ENCODE measurements at places on chromosomes 11 and 22.

- DNase-seq: no peak
Measured at GRCh38 chr22:48242461-48242864, 1480.0 kb downstream of the TBC1D22A start.

- no peak for DNase-seq
Measured at GRCh38 chr11:21295508-21295907, 626.1 kb downstream of the NELL1 start.

GRCh38 chr11:11039208-11039965 lies 181.5 kb upstream of the ZBED5 start:
- DNase-seq: no peak

- no peak for DNase-seq
Measured at GRCh38 chr22:38566726-38567504, 3.1 kb downstream of the DMC1 start.

DNA sequence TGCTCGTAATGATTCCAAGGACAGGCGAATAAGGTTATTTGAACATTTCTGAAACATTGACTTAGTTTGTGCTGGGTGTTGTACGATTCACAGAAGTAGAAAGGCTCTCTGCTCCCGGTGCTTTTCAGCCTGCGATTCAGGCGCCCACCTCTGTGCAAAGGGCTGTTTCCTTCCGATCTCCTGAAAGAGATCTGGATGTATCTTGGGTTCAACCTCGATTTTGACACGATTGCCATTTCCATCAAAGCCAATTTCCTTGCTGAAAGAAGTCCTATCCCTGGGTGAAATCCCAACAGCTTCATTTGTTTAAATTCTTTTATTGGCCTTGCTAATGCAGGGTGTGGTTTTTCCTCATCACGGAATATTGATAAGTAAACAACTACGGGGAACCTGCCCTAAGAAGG lies 1.1 kb upstream of the ZC3H12C start:
- DNase-seq: no peak

DNA sequence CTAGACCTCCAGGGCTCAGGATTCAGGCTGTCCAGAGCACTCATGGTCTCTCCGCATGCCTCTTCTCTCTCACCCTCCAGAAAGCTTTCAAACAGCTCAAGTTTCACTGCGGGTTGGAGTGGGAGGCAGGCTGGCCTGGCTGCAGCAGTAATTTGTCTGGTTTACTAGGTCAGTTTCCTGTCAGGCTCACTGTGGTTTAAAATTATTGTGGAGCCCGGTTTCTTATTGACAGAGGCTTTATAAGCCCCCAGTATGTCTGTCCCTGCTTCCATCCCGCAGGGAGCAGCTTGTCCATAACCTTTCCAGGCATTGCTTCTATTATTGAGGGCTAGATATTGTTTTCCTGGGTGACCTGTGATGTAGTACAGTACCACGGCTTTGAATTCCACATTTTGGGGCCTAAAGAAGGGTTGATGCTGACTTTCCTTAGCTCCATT lies 235.3 kb upstream of the SORL1-AS1 start:
- DNase-seq: no peak

- DNase-seq: no peak
Measured at GRCh38 chr11:96708219-96708878, 318.5 kb downstream of the JRKL start.

DNA sequence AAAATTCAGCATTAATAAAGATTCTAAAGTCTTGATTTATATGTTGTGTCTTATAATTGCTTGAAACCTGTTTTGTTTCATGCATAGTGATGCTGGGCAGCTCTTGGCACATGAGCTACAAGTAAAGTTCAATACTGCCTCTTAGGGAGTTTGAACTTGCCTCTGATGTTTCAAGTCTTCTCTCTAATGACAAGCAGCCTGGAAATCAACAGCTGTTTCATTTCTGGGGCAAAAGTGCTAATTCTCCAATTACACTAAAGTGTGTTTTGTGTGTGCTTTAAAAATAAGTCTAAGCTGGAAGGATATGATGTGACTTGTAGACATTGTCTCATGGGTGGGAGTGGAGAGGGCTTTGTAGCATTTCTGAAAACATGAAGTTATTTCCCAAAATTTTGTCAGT lies 23.7 kb upstream of the SESN3 start:
- no peak for DNase-seq

GRCh38 chr22:44459551-44459950 lies 38.5 kb downstream of the RTL6 start:
- DNase-seq: no peak
